ENCODE measurements at places on chromosomes 7 and 10.

- DNase-seq: no peak
Measured at GRCh38 chr7:136033413-136034031, 56.4 kb upstream of the MTPN start.

DNA sequence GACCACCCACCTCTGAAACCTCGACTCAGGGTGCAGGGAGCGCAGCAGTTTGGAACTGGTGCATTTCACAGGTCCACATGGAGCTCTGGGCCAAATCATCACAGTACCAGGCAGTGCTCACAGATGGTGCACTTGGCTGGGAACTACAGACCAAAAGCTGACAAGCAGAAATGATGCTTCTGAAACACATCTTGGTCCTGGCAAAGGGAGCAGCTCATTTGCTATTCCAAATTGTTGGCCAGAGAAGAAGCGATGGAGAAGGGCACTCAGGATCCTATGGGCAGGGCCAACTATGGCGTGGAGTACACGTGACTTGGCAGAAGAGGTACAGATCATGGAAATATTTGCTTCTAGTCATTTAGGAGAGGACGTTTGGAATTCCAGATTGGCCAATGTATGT is 383.9 kb downstream of the CALN1 start:
- DNase-seq: no peak

GRCh38 chr10:31958856-31959255 is 30.2 kb upstream of the ARHGAP12 start:
- no peak for DNase-seq

DNA sequence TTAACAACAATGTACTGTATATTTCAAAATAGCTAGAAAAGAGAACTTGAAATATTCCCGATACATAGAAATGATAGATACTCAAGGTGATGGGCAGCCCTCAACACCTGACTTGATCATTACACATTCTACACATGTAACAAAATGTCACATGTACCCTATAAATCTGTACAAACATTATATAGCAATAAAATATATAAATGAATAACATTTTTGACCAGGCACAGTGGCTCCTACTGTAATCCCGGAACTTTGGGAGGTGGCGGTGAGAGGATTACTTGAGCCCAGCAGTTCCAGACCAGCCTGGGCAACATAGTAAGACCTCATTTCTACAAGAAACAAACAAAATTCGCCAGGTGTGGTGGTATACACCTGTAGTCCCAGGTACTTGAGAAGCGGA is 659.5 kb upstream of the NRP1 start:
- no peak for DNase-seq

DNA sequence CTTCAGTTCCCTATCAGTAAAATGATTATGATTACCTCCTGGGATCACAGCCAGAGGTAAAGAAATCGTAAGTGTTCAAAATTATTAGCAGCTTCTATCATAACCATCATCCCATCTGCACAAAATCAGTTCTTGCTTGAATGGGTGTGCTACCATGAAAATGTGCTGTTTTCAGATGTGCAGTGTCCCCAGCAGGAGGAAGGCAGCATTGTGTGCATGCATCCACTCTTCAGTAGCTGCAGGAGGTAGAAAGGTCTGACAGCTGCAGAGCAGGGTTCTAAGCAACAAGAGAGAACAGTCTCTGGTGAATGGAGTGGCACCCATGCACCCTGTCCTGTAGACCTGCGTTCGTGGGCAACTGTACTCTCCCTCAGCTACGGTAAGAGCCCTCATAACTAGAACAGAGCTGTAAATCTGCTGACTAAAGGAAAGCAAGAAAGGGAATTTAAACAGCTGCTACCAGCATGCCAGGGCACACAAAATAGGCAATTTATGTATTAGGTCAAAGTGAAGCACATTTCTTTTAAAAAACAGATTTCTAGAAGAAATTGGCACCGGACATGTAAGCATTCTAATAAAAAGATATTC is 21.2 kb downstream of the VSTM2A start:
- no peak for DNase-seq

DNA sequence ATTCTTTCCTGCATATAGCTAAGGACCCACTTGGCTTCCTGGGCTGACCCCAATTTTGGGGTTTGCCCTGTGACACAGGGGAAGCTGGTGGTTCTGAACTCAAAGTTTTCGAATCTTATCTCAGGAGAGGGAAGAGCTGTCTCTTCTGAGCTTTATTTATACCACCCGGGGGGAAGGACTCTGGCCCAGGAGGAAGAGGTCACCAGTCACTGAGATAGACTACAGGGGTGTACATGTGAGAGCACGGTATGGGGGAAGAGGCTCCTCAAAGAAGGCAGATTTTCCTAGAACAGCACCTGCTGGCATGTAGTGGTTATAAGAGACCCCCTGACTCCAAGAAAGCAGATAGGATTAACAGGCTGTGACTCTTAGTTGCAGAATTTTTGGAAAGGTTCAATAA is 101.8 kb upstream of the ELMO1 start:
- DNase-seq: no peak

- no peak for DNase-seq
Measured at GRCh38 chr7:139231513-139232376, 708 bp downstream of the UBN2 start.

DNA sequence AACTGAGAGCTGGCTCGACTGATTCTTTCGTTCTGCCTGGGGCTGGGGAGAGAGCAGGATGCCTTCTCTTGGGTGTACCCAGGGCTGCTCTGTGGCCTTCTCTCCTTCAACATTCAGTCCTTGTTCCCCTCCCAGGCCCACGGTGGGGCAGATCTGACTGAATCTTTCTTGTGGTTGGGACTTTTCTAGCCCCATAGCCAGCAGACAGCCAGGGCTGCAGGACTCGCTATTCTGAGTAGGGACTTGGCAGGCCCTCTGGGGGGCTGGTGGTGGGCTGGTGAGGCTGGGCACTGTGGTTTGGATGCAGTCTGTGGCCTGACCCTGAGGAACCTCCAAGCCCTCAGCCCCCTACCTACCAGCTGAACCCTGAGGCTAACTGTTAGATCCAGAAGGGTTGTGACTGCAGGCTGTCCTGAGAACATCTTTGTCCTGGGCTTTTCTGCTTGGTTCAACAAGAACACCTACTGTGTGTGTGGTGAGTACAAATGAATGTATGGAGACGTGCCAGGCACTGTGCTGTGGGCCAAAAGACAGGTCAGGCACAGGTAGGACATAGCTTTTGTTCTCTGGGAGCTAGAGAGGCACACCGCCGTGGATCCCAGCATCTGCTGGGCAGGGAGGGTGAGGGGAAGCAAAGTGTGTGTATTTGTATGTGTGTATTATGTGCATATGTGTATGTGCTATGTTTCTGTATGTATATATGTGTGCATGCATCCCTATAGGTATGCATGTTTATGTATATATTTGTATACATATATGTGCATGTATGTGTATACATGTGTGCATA is 2.1 kb upstream of the PALD1 start:
- DNase-seq: no peak

DNA sequence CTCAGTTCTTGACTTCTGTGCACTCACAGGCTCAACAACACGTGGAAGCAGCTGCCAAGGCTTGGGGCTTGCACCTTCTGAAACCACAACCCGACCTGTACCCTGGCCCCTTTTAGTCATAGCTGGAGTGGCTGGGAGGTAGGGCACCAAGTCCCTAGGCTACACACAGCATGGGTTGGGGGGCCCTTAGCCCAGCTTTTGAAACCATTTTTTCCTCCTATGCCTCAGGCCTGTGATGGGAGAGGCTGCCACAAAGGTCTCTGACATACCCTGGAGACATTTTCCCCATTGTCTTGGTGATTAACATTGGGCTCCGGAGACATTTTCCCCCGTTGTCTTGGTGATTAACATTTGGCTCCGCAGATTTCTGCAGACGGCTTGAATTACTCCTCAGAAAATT is 38.6 kb downstream of the RALA start:
- no peak for DNase-seq

GRCh38 chr7:14606101-14606500 is 296.4 kb downstream of the DGKB start:
- no peak for DNase-seq

- DNase-seq: no peak
Measured at GRCh38 chr10:71112138-71112785, 100.1 kb upstream of the UNC5B start.

DNA sequence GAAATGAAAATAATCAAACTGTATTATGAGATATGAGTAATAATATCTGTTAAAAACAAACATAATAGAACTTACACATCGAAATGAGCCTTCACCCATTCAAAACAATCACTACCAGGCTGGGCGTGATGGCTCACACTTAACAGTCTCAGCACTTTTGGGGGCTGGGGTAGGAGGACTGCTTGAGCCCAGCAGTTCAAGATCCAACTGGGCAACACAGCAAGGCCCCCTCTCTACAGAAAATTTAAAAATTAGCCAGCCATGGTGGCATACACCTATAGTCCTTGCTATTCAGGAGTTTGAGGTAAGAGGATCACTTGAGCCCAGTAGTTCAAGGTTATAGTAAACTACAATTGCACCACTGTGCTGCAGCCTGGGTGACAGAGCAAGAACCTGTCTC is 75.8 kb downstream of the NT5C2 start:
- no peak for DNase-seq

DNA sequence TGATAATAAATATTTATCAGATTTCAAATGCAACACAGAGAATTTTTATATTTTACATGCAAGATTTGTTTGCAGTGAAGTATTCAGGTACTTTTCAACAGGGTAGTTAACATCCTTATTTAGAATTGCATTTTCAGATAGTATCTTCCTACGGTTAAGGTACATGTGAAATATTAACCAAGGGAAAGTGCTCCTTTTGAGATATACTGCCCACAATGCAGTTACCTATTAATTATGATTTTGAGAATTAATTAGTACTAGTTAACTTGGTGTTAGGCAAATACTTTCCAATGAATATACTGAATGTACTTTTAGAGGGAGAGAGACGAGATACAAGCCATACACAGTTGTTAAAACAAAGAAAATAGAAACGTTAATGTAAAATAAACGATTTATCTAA is 206.2 kb upstream of the YAE1 start:
- no peak for DNase-seq

DNA sequence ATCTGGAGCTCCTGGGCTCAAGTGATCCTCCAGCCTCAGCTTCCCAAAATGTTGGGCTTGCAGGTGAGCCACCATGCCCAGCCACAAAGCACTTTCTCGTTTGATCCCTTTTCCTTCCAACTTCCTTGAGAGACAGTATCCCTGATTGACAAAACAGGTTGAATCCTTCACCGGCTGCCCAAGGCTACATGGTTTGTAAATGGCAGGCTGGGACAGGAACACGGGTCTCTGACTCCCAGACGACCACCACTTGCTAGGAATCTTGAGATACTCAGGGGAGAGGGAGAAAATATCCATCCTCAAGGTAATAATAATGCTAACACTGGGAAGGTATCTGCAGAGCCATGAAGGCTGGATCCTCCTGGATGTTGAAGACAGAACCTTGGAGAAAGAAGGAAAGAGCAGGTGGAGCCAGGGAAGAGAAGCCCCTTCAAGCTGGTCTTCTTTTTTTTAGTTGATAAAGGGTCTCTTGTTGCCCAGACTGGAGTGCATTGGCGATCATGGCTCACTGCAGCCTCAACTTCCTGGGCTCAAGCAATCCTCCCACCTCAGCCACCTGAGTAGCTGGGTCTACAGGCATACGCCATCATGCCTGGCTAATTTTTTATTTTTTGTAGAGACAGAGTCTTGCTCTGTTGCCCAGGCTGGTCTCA is 19.8 kb downstream of the MMRN2 start:
- no peak for DNase-seq

GRCh38 chr7:24545215-24545614 is 28.0 kb upstream of the PALS2 start:
- no peak for DNase-seq

- DNase-seq: peak; percentile 82
Measured at GRCh38 chr7:47600199-47601118, 18.5 kb upstream of the TNS3 start.

DNA sequence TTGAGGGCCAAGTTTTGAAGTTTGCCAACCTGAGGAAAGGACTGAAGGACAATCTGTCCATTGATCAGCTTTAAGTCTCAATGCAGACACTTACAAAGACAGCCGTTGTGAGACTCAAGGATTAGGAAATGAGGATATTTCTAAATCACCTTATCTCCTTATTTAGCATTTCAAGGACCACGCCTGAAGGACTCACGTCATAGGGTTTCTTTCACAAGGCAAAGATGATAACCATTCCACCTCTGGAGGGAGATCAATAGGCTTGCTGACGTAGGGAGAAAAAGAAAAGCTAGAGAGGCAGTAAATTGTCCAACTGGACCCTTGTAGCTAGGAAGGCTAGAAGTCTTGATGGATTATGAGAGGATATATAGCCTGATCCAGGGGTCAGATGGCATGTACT is 3.3 kb upstream of the ASB4 start:
- no peak for DNase-seq

DNA sequence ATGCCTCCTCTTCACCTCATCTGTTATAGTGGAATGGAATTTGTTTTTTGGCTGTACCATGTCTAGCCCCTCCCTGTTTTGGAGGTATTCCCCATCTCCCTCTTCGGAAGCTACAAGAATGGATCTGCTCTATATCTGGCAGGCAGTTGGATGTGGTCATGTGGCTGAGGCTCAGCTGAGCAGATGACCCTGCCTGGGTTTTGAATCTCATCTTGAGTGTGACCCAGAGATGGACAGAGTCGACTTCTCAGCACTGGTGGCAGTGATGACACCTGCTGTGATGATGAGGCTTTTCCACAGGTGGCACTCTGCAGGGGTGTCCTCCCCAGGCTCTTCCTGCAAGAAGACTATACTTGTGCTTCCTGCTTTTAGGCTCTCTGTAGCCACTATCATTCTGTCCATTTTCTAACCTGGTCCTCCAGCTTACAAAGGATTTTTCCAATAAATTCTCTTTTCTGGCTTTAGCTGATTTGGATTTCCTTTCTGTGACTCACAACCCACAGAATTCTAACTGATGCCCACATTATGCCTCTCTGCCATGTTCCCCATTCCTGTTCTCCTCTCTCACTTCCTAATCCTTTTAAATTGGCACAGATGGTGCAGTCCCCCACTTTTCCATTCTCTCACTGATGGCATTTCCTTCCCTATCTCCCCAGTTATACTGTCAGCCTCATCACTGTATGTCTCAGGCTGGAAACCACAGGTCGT is 7.5 kb upstream of the ARHGAP22 start:
- peak; percentile 47 for DNase-seq

DNA sequence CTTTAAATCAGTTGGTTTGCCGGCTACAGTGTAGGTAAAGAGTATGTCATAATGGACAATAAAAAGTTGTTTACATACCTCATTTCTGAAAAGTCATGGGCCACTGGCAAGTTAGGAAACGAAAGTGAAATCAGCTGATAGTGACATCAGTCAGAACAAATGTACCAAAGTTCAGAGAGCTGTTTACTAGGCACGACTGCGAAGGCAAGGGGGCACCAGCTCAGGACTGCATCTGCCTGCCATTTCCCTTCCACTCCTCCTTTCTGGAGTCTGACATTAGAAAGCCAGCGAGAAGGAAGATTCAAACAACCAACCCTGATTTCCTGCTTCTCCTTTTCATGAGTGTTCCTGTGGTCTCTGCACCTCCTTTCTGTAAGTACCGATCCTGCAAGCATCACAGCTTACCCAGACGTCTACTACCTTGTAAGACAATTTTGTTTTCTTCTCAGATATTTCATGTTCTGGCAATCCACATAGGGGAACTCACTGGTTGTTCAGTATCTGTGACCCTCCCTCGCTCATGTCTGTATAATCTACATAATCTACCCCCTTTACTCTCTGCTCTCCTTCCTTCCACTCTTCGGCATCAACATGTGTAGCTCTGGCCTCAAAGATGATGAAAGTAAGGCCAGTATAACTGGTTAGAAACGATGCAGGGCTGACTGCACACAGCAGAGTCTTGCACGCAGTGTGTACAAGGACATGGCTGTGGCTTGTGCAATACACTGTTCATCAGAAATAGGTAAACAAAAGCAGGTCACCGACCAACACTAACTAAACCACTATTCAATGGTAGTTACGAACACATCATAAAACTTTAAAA is at the start of gene TMEM140:
TSS of gene TMEM140 (plus strand) at position 174 of the 823 bp plus-strand sequence. CDS start 16,370 bp downstream, outside the sequence.
- DNase-seq: peak; percentile 59

Measured in RCC 7860 (cell line).